Glutamatergic neuron (in vitro differentiated cells): ENCODE measurements at places on chromosomes 7 and 10.

GRCh38 chr10:69477968-69478597, 26.8 kb downstream of the TSPAN15 start:
- no peak for DNase-seq

- no peak for DNase-seq
Observed at GRCh38 chr7:51219261-51219988, 97.2 kb downstream of the COBL start.

DNA sequence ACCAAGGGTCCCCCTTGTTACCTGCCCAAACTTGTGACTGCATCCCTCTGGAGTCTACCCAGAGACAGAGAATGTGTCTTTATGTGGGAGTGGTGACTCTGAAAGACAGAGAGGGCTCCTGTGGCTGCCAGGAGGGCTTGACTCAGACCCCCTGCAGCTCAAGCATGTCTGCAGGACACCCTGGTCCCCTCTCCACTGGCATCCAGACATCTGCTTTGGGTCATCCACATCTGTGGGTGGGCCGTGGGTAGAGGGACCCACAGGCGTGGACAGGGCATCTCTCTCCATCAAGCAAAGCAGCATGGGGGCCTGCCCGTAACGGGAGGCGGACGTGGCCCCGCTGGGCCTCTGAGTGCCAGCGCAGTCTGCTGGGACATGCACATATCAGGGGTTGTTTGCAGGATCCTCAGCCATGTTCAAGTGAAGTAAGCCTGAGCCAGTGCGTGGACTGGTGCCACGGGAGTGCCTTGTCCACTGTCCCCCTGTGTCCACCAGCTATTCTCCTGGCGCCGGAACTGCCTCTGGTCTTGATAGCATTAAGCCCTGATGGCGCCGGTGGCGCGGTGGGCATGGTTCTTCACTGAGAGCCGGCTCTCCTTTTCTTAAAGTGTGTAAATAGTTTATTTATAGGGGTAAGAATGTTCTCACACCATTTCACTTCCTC, 19.4 kb upstream of the SH2D4B start:
- DNase-seq = peak; percentile 11

GRCh38 chr7:83575436-83575835, 73.5 kb downstream of the SEMA3E start:
- no peak for DNase-seq

DNA sequence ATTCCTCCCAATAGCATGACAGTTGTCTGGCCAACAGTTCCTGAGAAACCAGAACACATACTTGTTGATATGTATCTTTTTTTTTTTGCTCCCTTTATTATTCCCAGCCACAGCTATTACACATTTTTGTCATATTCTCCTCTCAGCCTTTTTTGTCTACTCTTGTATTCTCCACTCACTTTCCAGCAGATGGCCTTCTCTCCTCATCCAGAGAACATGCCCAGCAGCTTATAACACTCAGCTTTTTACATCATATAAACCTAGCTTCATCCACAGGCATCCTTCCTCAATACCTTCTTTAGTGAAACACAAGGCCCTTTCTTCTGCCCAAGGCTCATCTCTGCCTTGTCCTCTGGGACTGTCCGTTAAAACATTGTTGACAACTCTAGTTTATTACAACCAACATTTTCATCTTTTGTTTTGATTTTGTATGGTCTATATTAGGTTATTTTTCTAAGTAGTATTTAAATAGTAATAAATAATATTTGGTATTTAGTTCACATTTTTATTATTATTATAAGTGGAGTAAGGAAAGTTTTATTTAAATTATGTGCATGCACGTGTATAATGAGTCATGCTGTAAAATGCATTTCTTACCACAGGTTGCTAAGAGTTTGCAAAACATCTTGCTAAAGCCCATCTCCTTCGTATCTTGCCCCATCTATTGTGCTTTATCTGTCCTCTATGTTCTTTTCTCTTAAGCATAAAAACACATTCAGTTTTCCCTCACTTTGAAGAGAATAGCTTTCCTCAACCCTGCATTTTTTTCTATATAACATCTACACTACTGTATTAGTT, 101.5 kb downstream of the ORC5 start:
- no peak for DNase-seq

- no peak for DNase-seq
Observed at GRCh38 chr10:8637640-8638039, 583.2 kb downstream of the GATA3 start.

DNA sequence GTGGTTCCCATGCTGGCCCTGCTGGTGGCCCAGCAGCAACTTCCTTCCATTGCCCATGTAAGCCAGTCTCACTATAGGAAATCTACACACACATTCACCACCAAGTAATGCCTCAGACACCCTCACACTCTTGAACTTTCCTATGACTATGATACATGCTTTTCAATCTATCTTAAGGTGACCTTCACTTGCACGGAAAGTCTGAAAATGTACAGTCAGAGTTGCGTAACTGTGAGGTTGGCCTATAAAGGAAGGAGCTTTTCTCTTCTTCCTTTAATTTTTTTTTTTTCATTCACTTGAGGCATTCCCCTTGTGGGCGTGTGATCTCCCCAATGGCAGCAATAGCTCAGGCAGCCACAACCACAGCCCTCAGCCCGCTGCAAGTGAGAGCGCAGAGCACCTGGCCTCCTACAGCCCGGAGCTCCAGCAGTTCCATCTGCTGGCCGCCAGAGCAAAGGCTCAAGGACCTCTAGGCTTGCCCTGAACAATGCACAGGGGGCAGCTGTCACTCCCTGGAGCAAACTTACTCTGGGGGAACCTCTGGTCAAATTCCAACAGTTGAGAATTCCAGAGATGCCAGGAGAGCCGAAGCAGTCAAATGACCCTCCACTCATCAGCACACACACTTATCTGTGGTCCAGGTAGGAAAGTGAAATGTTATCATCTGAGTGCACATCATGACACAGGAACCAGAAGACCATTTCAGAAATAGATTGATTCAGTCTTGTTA, 123.1 kb upstream of the ADO start:
- no peak for DNase-seq

- no peak for DNase-seq
Observed at GRCh38 chr7:27080844-27081436, 14.9 kb downstream of the HOXA1 start.

- no peak for DNase-seq
Observed at GRCh38 chr7:41679566-41679965, 23.3 kb downstream of the INHBA start.

GRCh38 chr7:27963056-27963455, 217.5 kb downstream of the JAZF1 start:
- DNase-seq = no peak

GRCh38 chr7:144508702-144509101, 105.2 kb upstream of the NOBOX start:
- DNase-seq = no peak

GRCh38 chr10:65306201-65306600, 1619.6 kb upstream of the LRRTM3 start:
- no peak for DNase-seq

DNA sequence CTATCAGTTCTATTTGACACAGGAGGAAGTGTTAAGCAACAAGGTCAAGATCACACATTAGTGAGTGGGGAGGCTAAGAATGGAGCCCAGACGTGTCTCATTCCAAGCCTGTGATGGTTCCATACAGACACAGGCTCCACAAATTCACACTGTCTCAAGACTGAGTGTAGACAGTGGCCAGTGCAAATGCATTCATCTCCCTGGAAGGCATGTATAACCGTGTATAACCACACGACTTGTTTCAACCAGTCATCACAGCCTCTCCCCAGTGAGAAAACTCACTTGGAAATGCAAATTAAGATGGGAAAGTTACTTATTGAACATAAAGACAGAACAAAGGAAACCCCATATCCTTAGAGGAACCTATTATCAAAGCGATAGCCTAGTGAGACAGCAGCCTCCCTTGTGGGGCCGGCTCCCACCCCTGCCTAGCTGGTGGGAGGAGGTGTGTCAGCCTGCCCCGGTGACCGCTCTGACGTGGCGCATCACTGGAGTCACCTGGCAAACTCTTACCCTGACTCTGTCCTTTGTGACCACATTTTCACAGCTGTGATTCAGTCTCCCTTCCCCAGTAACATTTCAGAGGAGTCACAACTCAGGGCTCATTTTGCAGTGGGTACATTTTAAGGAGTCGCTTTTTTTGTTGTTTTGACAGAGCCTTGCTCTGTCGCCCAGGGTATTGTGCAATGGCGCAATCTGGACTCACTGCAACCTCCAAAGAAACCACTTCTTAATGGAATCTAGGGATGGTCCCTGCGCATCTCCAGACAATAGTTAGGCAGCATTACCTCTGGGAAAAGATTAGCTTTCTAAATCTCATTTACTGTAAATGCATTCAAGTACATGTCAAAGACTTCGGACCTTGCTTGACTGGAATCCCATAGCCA, 126.6 kb upstream of the PARD3 start:
- DNase-seq = no peak

DNA sequence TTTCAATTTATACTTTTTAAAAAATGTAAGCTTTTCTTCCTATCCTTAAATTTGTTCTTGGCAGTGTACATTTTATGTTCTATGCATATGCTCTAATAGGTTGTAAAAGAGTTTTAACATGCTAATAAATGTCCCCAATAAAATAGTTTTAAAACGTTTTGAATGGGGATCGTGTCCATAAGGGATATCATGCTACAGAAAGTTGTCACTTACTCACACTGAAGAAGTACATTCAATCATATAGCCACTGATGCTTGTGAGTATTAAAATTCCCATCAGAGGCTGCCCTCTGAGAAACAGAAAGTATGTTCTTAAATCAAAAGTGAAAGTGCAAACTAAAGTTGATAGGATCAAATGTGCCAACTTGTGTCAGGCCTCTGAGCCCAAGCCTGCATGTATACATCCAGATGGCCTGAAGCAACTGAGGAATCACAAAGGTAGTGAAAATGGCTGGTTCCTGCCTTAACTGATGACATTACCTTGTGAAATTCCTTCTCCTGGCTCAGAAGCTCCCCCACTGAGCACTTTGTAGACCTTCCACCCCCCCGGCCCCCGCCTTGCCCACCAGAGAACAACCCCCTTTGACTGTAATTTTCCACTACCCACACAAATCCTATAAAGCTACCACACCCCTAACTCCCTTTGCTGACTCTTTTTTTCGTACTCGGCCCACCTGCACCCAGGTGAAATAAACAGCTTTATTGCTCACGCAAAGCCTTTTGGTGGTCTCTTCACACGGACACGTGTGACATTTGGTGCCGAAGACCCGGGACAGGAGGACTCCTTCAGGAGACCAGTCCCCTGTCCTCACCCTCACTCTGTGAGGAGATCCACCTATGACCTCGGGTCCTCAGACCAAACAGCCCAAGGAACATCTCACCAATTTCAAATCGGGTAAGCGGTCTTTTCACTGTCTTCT, 877 bp upstream of the NOD1 start:
- no peak for DNase-seq

DNA sequence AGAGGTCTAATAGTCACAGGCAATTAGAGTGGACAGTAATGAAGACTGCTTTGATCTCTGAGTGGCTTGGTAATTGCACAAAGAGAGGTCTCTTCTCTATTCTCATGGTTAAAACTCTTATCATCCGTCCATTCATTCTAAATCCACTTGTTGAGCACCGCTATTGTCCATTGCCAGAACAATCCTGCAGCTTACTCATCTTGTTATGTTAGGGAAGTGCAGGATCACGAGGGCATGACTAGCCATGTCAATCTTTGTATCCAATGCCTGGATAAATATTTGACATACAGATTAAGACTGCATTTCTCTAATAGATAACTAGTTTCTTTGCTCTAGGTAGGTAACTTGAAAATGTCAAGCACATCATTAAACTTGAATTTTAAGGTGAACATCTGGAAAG, 14.9 kb downstream of the SFTPD start:
- no peak for DNase-seq
